ENCODE measurements at places on chromosomes 11 and 22. TPM values are rescaled to one million over a fixed set of nuclear protein-coding genes. Genes with fewer than 3 reads are reported as not detected.

DNA sequence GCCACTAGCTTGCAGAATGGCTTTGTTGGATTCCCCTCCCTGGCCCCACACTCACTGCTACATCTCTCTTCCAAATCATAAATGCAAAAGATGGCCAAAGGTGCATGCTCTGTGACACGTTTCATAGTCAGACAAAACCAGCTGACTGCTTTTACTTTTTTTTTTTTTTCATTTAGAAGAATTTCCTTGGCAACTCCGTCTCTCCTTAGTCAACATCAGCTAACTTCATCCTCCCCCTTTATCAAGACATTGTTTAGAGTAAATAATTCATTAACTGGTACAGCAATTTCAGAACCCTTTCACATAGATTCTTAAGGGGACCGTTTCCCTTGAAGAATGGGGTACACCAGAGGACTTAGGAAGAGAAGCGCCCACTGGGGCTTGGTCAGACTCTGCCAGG, 16.0 kb downstream of the KCNQ1OT1 start:
- no peak for DNase-seq

GRCh38 chr11:122362381-122362780, 246.4 kb upstream of the BLID start:
- DNase-seq, result no peak

The CARD16 gene
- total RNA-seq, result 40.4 TPM

GRCh38 chr11:45266676-45267020, 19.5 kb downstream of the SYT13 start:
- no peak for DNase-seq

- DNase-seq, result no peak
Observed at GRCh38 chr22:43956805-43957463, 1.7 kb downstream of the SAMM50 start.

The KREMEN1 gene
- total RNA-seq, result 21.5 TPM

DNA sequence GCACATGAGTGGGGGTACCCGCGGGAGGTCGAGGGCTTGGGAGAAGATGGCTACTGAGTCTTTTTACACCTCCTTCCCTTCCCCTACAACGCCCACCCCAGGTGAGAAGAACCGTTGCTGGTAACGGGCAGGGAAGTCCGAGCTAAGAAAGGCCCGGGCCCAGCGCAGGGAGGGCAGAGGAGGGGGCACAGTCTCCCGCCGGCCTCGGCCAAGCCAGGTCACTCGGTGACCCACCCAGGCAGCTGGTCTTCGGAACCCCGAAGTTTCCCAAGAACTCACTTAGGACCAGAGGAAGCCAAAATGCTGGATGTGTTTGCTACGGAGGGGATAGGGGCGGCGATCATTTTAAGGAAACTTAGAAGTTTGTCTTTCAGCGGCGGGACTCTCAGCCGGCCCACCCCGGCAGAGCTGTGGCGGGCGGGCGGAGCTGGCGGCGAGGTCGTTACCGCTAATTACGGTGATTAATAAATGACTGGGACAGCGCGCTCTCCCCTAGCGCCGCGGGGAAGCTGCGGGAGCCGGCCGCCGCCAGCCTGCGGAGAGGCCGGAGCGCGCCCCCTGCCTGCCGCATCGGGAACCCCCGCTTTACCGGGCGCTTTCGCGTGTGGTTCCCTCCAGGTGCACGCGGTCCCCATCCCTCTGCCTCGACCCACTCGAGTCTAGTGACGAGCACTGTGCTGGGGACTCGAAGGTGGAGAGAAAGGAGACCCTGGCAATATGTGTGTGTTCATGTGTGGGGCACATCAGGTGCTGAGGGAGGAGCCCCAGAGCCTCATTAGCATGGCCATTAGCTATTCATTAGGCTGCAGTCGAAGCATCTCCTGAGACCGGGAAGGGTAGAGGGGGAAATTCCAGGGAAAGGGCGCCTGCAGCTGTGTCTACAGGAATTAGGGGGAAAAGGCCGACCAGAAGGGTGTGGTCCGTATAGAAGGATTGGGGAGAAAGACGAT, 945 bp downstream of the ROBO3 start:
- no peak for DNase-seq

The NEU3 gene
- 7.5 TPM for total RNA-seq

The FGF19 gene
- total RNA-seq, result not detected

DNA sequence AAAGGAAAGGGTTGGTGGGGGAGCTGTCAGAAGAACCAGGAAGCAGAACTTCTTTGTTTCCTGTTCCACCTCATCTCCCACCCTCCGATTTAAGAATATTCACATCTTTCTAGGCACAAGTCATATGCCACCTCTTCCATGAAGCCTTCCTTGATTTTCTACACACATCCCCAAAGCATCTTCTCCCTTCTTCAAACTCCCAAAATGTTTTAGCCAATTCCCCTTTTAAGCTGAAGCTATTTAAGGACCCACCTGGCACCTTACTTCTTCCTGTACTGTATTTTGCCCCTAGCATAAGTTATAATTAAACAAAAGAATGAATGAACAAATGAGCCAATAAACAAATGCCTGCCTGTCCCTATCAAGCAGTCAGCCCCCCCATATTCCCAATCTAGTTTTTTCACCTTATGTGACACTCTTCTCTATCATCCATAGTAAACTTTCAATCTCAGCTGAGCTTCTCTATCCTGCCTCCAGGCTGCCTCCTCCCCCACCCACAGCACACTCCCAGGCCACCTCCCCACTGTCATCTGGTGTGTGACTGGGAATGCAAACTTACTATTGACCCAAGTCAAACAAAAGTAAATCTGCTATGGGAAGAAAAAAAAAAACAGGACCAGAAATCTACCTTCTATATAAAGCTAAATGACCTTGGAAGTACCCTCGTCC, 3.9 kb downstream of the TNKS1BP1 start:
- DNase-seq, result no peak

- DNase-seq, result no peak
Observed at GRCh38 chr11:105648762-105649161, 38.9 kb downstream of the GRIA4 start.

DNA sequence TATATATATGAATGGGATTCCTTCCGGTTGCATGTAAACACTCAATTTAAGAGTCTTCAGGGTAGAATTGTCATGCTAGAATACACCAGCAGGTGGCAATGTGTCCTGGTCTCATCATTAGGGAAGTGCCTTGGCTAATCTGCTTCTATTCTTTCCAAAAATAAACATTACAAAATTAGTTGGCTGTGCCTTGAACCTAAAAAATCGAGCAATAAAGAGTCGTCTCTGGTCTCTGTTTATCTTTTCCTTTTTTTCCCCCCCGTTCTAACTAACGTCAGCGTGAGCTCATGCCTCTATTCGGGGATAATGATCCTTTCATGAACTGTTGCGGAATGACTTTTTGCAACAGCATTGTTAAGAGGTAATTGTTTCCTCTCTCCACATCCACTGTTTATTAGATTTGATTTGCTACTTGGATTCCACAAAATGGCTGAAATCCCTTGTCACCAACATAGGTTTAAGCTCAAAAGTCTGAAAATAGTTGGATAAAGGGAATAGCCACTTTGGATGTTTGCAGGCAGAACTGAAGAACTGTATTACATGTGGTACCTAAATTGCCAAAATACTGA, 1.2 kb upstream of the ARHGEF12 start:
- no peak for DNase-seq

DNA sequence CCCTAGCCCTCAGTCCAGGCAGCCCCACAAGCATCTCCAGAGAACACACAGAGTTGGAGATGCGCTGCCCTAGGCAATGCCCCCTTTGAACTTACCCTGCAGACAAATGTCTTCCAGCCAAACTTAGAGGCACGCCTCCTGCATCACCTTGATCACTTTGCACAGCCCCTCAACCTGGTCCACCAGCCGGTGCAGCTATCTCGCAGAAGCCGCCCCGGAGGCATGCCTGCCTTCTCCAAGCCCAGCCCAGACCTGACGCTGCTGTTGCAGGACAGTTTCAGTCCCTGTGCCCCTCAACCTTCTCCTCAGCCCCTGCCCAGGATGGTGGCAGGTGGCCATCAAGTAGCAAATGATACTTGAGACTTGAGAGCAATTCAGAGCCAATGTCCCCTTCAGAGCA, 16.7 kb upstream of the POU2AF1 start:
- DNase-seq, result no peak

DNA sequence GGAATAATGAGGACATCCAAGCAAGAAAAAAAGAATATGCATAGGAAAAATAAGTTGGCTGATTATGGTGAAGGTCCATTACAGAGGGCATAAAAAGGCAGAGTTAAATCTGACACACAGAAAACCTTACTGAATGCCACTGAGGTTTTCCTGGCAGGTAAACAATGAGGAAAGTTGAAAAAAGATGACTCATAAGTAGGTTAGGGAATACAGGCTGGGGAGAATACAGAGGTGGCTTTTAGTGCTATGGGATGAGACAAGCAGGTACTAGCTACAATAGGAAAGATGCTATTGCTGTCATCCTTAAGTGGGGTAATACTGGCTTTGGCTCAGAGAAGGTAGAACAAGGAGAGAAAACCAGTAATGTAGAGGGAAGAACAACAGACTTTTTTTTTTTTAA, 44.7 kb downstream of the CSTF3 start:
- no peak for DNase-seq

The RANGAP1 gene
- total RNA-seq, result 45.5 TPM

All from sciatic nerve (tissue), 2 donors.